Camera-type eye (tissue), 1 donor: ENCODE measurements at places on chromosomes 3 and 15. TPM values are rescaled to one million over a fixed set of nuclear protein-coding genes. Genes with fewer than 3 reads are reported as not detected.

TPRG1 gene
- total RNA-seq = 0.49 TPM

CCDC39 gene
- 0.66 TPM for total RNA-seq

ISL2 gene
- total RNA-seq = 9.6 TPM

C3orf20 gene
- 0.22 TPM for total RNA-seq

UCN2 gene
- 0.33 TPM for total RNA-seq
